ENCODE measurements at places on chromosomes 4 and X.

DNA sequence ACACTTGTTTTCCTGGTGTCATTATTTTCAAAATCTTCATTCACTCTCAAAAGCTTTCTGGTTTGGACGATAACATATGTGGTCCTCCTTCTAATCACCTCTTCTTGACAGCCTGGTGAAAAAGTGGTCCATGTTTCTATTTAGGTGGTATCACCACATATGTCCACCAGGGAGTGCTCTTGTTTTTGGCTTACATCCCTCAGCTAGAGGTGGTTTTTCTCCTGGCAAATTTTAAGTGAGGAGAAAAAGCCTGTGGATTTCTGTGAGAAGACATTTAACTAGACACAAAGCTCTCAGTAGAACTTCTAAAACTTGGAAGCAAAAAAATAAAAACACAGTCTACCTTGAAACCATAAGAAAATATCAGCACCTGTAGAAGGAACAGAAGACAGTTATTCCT, 58.0 kb upstream of the FRMPD4 start:
- DNase-seq = no peak

DNA sequence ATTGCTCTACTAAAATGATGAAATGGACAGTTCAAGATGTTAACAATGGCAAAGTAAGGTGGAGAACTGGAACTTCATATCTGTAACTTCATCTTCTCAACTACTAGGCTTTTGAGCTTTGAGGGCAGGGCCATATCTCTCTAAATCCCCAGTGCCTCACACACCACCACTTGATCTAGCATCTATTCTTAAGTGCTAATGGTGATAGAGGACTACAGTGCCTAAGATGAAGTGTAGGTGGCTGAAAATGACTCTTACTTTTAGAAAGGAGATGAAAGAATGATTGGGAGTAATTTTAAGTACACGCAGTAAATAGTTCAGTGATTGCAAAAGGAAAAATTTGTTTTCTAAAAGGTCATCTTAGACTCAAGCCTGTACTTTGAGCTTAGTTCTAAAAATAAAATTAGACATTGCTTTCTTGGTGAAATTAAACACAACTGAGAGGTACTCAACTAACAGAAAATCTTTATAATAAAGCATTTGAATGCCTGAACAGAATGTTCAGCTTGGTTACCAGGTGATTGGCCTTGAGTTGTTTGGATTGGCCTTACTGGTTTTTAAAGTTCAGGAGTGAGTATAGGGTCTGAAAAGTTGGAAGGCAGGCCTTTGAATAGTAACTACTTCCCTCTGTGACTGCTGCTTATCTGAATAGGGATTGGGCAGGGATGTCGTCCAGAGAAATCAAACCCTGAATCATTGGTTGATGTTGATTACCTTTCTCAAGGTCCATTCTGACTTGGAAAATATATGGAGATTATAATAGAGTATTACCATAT, 45.4 kb downstream of the DIAPH2 start:
- no peak for DNase-seq

- peak; percentile 64 for DNase-seq
These were observed 19.3 kb downstream of the DCTD start for GRCh38 chr4:182897601-182898478.

DNA sequence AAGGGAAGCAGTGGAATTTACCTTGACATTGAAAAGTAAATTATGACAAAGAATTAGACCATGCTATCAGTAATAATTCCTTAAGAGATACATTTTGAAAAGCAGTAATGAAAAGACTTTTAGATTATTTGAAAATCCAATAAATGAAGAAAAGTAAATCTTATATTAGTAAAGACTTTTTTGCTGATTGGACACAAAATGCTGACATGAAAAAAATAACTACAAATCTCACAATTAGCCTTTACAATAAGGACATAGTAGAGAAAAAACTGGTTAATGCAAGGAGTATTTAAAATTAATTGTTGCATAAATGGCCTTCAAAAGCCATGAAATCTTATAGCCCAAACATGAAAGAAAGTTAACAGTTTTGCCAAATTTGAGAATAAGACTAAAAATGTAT, 446.1 kb upstream of the FAM241A start:
- DNase-seq = no peak

DNA sequence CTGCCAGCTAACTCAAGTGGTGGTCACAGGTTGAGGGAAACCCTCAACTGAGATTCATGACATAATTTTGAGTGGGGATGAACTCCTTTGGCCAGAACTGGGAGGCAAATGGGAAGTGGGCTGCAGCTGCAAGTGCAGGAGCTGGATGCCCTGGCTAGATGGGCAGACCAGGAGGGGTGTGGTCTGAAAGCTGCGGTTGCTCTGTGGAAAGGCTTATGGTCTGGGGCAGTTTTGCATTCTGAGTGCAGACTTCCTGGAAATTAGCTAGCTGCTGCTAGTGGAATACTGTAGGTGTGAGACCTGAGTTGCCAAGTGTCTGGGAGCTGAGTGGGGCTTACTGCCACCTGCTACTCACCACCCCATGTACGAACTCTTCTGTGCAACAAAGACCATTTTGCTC, 52.1 kb upstream of the NAP1L2 start:
- DNase-seq = no peak

DNA sequence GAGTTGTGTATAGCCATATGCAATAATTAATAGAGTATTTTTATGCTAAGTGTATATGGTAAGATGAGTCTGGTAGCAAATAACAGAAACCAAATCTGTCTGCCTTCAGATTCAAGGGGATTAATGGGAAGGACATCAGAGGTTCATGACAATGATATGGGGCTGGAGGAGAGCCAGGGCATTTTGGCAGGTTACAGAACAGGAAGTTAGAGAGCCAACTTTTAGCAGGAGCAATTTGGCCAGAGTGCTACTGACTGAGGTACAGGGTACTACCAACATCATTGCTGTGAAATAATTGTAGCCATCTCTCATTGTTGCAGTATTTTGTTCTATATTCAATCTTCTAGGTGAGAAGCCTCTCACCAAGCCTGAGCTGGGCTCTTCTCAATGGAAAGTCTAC, 210.9 kb upstream of the FAM47A start:
- DNase-seq = no peak

Measured in NCI-H2029 treated with DMSO at 0.1 percent for 48 hours (cell line).